ENCODE measurements at places on chromosomes 11 and 22.

DNA sequence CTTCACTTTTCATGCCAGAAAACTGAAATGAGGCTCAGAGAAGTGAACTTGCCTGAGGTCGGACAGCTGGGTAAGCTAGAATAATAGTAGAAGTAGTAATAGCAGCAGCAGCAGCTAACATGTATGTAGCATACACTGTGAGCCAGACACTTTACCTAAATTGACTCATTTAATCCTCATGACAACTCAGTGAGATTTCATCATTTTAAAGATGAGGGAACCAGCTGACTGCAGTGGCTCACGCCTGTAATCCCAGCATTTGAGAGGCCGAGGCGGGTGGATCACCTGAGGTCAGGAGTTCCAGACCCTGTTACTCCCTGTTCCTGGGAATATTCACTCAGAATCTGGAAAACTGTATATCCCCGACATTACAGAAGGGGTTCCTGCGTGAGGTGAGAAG, 154.5 kb downstream of the DBX1 start:
- DNase-seq: no peak

GRCh38 chr22:41582694-41583093, 6.9 kb downstream of the PMM1 start:
- DNase-seq: no peak

- no peak for DNase-seq
Observed at GRCh38 chr22:42086051-42086450, 4.5 kb downstream of the NDUFA6 start.

- no peak for DNase-seq
Observed at GRCh38 chr11:117444256-117444655, 116.6 kb downstream of the CEP164 start.

- DNase-seq: peak; percentile 30
Observed at GRCh38 chr11:105673089-105673488, 63.2 kb downstream of the GRIA4 start.

Measured in AG10803 (cell line).